SHP77 treated with DMSO at 0.1 percent for 48 hours (cell line): ENCODE measurements at places on chromosomes 12 and 14.

GRCh38 chr12:96242597-96242996, 48.4 kb downstream of the ELK3 start:
- no peak for DNase-seq

GRCh38 chr12:42590330-42590934, 886 bp upstream of the PRICKLE1 start:
- DNase-seq = no peak

DNA sequence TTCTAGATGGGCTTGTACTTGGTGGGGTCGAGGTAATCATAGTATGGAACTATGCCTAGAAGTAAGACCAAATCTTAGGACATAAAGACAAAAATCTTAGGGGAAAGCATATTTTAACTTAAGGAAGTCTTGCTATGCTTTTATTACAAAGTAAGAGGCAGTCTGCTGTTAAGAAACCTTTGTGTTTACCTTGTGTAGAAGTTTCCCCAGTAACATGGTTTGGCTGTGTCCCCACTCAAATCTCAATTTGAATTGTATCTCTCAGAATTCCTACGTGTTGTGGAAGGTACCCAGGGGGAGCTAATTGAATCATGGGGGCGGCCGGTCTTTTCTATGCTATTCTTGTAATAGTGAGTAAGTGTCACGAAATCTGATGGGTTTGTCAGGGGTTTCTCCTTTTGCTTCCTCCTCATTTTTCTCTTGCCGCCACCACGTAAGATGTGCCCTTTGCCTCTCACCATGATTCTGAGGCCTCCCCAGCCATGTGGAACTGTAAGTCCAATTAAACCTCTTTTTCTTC, 162.5 kb upstream of the ABCD2 start:
- no peak for DNase-seq

GRCh38 chr12:28771968-28772367, 377.1 kb upstream of the FAR2 start:
- no peak for DNase-seq

- no peak for DNase-seq
Observed at GRCh38 chr14:53064475-53064874, 88.6 kb downstream of the DDHD1 start.

- DNase-seq = no peak
Observed at GRCh38 chr12:53803703-53804102, 51.9 kb upstream of the CISTR start.

DNA sequence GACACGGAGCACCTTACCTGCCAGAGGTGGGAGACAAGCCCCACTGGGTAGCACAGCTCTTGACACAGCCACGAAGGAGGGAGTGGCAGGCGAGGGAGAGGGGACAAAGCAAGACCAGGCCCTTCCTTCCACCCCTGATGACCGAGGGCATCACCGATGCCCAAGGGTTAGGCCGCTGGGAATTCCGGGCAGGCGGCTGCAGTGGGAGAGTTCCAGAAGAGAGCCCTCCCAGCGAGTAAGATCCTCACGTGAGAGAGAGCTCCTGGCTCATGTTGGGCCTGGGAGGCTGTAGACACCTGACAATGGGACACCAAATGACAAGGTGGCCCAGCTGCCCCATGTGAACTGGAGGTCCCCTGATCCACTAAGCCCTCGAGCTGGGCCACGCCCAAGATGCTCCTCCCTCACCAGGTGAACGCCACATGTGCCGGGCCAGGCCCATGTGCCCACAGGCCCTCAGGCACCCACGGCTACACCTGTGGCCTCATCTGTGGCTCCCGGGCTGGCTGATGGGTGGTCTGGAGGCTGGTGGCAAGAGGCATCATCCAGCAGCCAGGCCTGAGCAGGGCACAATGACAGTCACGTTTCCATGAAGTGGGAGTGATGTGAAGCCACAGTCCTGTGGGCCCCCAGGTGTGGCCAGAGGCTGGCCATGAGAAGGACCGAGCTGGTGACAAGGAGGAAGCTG, 32.1 kb upstream of the C14orf180 start:
- no peak for DNase-seq

GRCh38 chr14:78164226-78164853, 5.8 kb upstream of the NRXN3 start:
- no peak for DNase-seq

GRCh38 chr12:114284041-114284440, 121.9 kb downstream of the TBX5 start:
- no peak for DNase-seq

GRCh38 chr12:89484470-89484869, 40.1 kb downstream of the GALNT4 start:
- no peak for DNase-seq

GRCh38 chr12:3964439-3964838, 91.2 kb upstream of the PARP11 start:
- no peak for DNase-seq

DNA sequence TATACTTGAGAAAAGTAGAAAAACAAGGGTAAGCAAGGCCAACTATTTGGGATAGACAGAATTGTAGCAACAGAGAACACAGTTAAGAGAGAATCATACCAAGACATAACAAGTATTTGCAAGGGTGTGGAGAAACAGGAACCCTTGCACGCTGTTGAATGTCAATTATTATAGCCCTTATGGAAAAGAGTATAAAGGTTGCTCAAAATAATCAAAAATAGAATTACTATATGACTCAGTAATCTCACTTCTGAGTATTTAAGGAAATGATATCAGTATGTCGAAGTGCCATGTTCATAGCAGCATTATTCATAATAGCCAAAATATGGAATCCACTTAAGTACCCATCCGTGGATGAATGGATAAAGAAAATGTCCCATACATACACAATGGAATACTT, 193.3 kb downstream of the PHLDA1 start:
- no peak for DNase-seq

GRCh38 chr12:114625294-114625851, 58.6 kb downstream of the TBX3 start:
- peak; percentile 43 for DNase-seq

GRCh38 chr14:89571491-89571890, 154.5 kb upstream of the FOXN3 start:
- no peak for DNase-seq

DNA sequence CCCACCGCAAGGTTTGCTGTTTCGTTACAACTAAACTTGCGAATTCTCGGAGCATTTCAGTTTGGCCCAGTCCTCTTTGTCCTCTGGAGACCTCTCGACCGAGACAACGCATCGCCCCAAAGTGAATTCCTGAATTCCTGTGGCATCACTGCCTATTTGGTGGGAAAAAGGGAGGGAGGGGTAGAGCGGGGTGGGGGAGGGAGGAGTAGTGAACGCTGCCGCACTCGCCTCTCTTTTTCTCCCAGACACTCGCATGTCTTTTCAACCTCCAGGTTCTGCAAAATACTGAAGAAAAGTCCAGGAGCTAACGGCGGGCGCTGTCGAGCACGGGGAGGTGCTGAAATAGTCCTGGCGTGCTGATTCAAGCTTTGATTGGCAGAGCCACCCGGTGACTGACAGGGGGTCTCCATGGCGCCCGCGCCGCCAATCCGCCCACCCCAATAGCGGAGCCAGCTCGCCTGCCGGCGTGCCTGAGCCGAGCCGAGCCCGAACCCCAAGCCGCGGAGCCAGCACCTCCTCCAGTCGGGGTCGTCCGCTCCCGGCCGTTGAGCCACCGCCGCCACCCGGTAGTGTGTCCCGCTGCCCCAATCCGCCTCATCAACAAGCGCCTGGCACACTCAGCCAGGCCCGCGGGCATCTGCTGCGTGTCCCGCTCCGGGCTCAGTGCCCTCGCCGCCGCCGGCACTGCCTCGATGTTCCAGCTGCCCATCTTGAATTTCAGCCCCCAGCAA, at the start of gene SIX6:
Gene SIX6, plus strand, starts transcription at position 440 of the 731 bp plus-strand sequence. Its CDS starts 253 bp downstream, at position 693.
- no peak for DNase-seq

DNA sequence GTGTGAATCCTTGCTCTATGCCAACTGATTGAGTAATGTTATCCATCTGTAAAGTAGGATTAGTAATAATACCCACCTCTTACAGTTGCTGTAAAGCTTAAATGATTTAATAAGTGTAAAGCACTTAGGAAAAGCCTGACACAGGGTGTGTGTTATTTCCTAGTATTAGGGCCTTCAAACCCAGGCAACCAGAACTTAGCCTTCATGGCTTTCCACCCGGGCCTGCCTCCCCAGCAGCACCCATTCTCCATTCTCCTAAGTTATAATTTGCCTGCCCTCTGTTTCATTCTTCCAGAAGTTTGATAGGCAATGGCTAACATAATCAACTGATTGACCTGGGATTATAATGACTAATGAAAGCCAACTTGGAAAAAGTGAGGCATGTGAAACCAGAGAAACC, 20.4 kb upstream of the PDZRN4 start:
- DNase-seq = no peak

- DNase-seq = peak; percentile 68
Observed at GRCh38 chr12:55966408-55967281, at the start of gene CDK2. TSS of gene CDK2 (plus strand) at chr12:55966830. CDS start at chr12:55967009, 179 bp downstream.

DNA sequence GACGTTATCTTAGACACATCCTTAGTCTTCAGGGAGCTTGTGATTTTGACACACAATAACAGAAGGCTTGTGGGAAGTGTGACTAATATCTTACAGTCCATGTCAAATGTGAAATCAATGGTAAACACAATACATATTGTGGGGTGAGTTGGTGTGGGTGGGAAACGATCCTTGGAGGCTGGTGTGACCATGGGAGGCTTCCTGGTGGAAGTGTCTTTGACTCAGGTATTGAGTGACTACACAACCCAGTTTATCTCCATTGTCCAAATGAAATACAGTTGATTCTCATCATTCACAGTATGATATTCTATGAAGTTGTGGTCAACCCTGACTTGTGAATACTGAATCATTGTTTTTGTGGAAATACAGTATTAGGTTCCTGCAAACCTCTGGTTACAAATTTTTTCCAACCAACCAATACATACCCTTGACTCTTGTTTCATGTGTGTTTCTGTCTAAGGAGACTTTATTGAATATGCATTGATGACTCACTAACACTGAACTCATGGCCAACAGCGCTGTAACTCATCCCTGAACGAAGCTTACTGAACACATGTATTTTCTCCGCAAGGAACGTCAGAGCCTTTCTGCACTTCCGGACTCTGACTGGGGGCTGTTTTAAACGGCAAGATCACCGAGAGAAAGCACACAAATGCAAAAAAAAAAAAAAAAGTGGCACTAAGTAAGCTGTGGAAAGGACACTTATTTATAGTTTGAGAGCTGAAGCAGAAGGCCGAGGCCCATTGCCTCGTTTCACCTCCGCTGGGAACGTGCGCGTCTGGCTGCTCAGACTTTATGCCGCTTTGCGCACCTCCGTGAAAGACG, 59.0 kb downstream of the CLMN start:
- no peak for DNase-seq

DNA sequence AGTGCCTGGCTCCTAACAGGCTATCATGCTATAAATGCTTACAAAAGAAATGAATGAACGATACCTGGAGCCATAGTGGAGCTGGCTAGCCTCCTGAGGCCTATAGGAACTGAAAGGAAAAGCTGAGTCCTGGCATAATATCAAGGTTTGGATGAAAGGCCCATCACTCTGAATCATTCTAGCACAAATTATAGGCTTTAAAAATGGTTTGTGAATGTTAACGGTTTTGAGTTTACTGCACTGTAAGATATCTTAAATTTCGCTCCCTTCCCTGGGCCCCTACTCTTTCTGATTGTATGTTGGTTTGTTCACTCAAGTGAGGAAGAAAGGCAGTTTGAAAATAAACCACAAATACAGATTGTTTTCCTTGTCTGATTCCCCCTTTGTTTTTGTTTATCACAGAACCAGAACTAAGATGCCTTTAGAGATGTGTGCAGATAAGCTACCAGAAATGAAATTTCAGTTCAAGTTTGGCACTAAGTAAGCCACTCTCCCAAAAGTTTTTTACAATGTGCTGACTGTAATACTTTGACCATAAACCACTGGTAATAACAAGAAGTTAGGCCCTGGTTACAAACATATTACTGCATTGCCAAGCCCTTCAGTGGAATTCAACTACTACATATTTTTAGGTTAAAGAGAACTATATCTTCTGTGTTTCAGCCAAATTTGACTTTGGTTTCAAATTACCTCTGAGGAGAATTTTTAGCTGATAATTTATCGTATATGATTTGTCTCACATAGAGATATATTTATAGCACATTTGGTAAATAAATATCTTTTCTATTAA, 89.5 kb downstream of the ALX1 start:
- DNase-seq = no peak

DNA sequence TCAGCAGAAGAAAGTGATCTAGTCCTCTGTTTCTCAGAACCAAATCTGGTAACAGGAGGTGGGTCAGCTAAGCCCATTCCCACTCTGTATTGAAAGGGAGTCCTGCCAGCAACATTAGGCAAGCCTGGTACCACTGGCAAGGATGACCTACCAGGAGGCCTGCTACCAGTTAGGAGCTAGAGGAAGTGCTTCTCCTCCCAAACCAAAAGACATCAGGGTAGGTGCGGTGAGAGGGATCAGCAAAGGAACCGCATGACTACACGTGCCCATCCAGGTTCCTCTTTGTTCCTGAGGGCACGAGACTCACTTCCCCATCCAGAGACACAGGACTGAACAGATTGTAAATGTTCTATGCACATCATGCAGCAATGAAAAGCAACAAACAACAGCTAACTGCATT, 2.8 kb downstream of the KLRC4 start:
- DNase-seq = no peak

- no peak for DNase-seq
Observed at GRCh38 chr12:96257550-96258103, 63.5 kb downstream of the ELK3 start.

GRCh38 chr14:54839701-54840119, 62.9 kb downstream of the GCH1 start:
- no peak for DNase-seq

- peak; percentile 46 for DNase-seq
Observed at GRCh38 chr14:59771577-59771976, 99.0 kb downstream of the RTN1 start.

- DNase-seq = no peak
Observed at GRCh38 chr12:10031321-10031720, 839 bp downstream of the CLEC9A start.

- no peak for DNase-seq
Observed at GRCh38 chr14:58533446-58533845, 104.3 kb upstream of the DACT1 start.

DNA sequence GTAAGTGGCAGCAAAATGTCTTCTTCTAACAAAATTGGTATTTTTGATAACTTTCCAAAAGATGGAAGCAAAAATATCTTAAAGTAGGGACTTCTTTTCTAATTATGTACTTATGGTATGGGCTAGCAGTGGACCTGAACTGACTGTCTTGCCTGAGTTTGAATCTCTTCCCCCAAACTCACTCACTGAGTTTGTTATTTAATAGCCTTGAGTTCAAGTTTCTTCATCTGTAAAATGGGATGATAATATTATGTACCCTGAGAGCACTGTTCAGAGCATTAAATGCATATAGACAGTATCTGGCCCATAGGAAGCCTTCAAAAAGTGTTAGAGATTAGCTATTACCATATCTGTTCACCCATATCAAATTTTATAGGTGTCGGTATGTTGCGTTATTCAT, 210.4 kb upstream of the NUDT4 start:
- no peak for DNase-seq

DNA sequence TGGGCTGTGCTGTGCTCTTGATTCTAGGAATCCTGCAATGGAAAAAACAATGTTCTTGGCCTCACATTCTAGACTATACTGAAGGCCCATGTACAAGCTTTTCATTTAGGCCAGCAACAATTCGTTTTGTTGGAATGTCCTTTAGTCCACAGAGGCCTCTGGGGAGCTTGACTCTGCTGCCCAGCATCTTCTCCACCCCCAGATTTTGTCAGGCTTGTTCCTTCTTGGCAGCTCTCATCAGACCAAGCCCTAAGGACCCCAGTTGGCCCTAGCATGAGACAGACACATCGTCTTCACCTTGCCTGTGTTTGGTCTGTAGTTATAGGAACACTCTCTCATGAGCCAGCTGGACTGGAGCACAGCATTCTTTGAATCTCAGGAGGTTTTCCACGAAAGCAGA, 300.1 kb downstream of the VRK1 start:
- DNase-seq = no peak
